PC-9 (cell line): ENCODE measurements at places on chromosomes 7 and 10. TPM values are rescaled to one million over a fixed set of nuclear protein-coding genes. Genes with fewer than 3 reads are reported as not detected.

- peak overlapping the region; percentile 74 for H3K4me3 ChIP-seq
- H3K4me1 ChIP-seq: peaks cover 58% of the 10 kb centered on the region
- no peak for DNase-seq
- H3K27ac ChIP-seq: peak overlapping the region; percentile 95
- peaks cover 52% of the 10 kb centered on the region for H3K36me3 ChIP-seq
Measured at GRCh38 chr7:106282390-106282789, 2.4 kb downstream of the NAMPT start.

GRCh38 chr10:36592964-36593363, 532.4 kb upstream of the ANKRD30A start:
- H3K27me3 ChIP-seq: no peaks in the 10 kb centered on the region
- H3K36me3 ChIP-seq: no peaks in the 10 kb centered on the region
- H3K27ac ChIP-seq: no peak overlapping the region
- DNase-seq: no peak
- no peak overlapping the region for H3K4me3 ChIP-seq
- no peaks in the 10 kb centered on the region for H3K4me1 ChIP-seq

DNA sequence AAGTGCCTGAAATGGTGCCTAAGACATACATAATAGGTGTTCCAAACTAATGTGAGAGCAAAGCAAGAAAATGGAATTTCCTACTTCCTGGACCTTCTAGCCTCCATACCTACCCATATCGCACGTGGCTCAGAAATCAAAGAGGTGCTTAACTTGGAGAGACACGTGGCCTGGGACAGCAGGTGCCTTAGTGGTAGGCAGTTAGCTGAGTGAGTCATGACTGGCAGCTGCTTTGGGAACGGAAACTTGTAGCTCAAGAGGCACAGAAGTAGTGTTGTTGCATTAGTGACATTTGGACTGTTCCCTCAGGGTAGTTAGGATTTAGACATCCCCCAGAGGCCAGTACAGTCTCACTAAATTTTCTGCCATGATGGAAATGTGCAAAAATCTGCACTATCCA, 12.0 kb upstream of the BMPER start:
- no peaks in the 10 kb centered on the region for H3K36me3 ChIP-seq
- H3K27ac ChIP-seq: no peak overlapping the region
- peaks cover 42% of the 10 kb centered on the region; the same call in 1 of the 2 replicates for H3K27me3 ChIP-seq
- H3K4me3 ChIP-seq: no peak overlapping the region
- H3K4me1 ChIP-seq: no peaks in the 10 kb centered on the region

DNA sequence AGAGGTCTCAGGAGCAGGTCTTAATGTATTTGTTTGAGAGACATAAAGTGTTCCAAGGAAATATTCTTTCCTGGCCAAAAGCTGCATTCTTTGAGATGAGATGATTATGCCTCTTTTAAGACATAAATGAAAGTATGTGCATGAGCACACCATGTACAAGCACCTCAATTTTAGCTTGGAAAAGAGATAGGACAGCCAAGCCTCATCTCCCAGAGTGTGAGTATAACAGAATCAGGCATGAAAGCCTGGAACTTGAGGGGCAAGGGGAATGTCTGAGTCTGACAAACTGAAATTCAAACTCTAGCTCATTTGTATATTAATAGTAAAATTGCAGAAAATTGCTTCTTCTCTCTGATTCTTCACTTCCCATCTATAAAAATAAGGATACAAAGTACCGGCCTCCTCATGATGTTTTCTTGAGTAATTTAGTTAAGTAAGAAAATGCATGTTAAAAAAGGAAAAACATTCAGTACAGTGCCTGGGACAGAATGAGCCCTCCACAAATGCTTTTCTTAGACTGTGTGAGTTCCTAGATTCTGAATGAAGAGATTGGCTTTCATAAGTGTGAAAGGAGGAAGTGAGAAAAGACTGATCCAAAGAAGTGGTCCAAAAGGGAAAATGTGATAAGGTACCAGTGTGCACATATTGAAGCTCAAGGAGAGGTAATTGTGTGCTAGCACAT, 1260.9 kb upstream of the SORCS1 start:
- no peaks in the 10 kb centered on the region for H3K4me1 ChIP-seq
- no peak for DNase-seq
- H3K27ac ChIP-seq: no peak overlapping the region
- H3K4me3 ChIP-seq: no peak overlapping the region

DNA sequence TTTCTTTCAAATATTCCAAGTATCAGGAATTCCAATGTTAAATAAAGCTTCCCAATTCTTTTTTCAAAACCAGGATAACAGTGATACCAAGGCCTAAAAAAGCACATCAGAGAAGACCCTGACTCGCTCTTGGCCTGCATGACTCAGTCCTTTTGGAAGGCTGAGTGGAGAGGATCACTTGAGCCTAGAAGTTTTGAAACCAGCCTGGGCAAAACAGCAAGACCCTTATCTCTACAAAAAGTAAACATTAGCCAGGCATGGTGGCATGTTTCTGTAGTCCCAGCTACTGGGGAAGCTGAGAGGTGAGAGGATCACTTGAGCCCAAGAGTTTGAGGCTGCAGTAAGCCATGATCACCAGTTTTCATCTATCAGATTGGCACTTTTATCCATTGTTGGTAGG, 18.7 kb downstream of the NFE2L3 start:
- H3K4me3 ChIP-seq: no peak overlapping the region
- H3K36me3 ChIP-seq: peaks cover 47% of the 10 kb centered on the region
- H3K4me1 ChIP-seq: peaks cover 55% of the 10 kb centered on the region

- no peaks in the 10 kb centered on the region for H3K27me3 ChIP-seq
- H3K36me3 ChIP-seq: no peaks in the 10 kb centered on the region
- no peak overlapping the region for H3K27ac ChIP-seq
- no peaks in the 10 kb centered on the region for H3K4me1 ChIP-seq
- no peak for DNase-seq
Measured at GRCh38 chr10:115950320-115950719, 322.7 kb downstream of the GFRA1 start.

DNA sequence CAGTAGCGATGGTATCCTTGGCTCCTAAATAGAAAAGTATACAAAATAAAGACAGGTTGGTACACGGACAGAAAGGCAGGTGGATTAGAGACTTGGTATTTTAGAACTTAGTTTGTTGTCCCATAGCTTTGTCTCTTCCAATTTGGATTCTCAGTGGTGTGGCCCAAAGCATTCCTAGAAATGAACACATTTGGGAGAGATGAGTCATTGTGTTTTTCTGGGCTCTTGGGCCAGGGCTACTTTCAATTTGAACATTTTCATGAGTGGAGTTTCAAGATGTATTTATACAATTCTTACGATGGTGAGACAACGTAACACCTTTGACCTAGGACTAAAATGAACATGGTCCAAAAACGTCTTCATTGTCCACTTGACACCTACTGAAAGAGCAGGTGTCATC, 225.1 kb upstream of the YAE1 start:
- no peak overlapping the region for H3K4me3 ChIP-seq
- no peaks in the 10 kb centered on the region for H3K4me1 ChIP-seq
- no peak for DNase-seq
- no peak overlapping the region for H3K27ac ChIP-seq
- peaks cover 40% of the 10 kb centered on the region for H3K27me3 ChIP-seq

- no peaks in the 10 kb centered on the region for H3K4me1 ChIP-seq
- H3K27ac ChIP-seq: no peak overlapping the region
- DNase-seq: no peak
- H3K4me3 ChIP-seq: no peak overlapping the region
- no peaks in the 10 kb centered on the region for H3K36me3 ChIP-seq
Measured at GRCh38 chr7:22252936-22253536, 103.9 kb downstream of the RAPGEF5 start.

- 0 out of 2 replicates have a peak, but pooled peaks cover under 1% of the 10 kb centered on the region for H3K4me1 ChIP-seq
- no peaks in the 10 kb centered on the region for H3K27me3 ChIP-seq
- H3K27ac ChIP-seq: no peak overlapping the region
Measured at GRCh38 chr7:134879815-134880475, 100.5 kb downstream of the CALD1 start.

GRCh38 chr10:130430852-130431704, 294.9 kb downstream of the GLRX3 start:
- no peaks in the 10 kb centered on the region for H3K36me3 ChIP-seq
- DNase-seq: no peak
- H3K4me3 ChIP-seq: no peak overlapping the region
- H3K4me1 ChIP-seq: no peaks in the 10 kb centered on the region
- no peaks in the 10 kb centered on the region for H3K27me3 ChIP-seq

- DNase-seq: no peak
- no peaks in the 10 kb centered on the region for H3K27me3 ChIP-seq
- H3K27ac ChIP-seq: no peak overlapping the region
- no peaks in the 10 kb centered on the region for H3K4me1 ChIP-seq
Measured at GRCh38 chr10:123191886-123192285, 37.7 kb downstream of the BUB3 start.

DNA sequence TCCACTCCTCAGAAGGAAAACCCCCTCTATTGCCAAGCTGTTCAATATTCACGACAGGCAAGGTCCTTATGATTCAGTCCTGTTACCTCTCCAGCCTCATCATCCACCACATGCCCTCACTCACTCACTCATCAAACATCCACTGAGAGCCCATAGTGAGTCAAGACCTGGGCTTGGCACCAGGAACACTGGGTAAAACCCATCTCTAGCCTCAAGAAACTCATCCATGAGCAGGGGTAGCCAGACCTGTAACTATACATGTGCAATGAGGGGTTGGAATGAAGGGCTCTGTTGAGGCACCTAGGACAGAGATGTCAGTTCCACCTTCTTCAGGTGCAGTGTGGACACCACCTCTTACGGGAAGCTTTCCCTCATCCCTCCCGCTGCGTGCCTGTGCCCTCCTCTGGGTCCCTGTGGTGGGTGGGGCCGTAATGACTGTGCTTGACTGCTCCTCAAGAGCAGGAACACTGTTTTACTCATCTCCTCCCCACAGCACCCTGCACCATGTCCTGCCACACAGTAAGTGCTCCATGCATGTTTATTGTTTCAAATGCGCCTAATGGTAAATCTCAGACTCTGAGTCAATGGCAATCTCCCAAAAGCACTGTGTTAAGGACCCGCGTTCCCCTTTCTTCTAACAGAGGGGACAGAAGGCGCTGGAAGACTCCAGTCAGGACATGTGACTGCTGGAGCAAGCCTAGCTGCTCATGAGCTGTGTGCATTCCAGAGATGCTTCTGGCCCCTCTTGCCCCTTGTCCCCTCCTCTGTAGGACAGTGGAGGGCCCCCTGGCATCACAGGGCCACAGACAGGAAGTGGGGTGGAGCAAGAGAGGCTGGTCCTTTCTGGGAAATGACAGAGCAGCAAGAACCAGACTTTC, 95.4 kb downstream of the HIPK2 start:
- no peak for DNase-seq
- no peak overlapping the region for H3K4me3 ChIP-seq
- H3K36me3 ChIP-seq: no peaks in the 10 kb centered on the region
- H3K4me1 ChIP-seq: 0 out of 2 replicates have a peak, but pooled peaks cover 3% of the 10 kb centered on the region
- no peak overlapping the region for H3K27ac ChIP-seq

DNA sequence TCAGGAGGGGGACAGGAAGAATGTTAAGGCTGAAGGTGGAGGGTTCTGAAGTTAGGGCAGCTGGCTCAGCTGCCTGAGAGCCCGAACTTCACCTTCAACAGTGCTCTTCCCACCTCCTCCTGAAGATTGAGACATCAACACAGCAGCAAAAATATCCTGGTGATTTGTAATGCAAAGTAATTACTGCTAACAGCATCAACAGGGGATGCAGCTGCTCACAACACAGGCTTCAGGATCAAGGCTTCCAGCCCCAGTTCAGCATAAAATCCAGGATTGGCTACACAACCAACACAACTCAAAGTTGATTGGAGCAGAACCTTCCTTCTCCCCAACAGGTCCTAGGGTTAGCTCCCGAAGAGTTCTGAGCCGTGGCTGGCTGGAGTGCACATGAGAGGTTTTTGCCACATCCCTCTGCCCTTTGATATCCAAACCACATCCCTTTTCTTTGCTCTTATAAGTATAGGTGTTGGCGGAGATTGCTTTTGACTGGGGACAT, 242.4 kb downstream of the KIAA1217 start:
- H3K27me3 ChIP-seq: no peaks in the 10 kb centered on the region
- no peak overlapping the region for H3K27ac ChIP-seq
- H3K36me3 ChIP-seq: no peaks in the 10 kb centered on the region
- H3K4me3 ChIP-seq: no peak overlapping the region

DNA sequence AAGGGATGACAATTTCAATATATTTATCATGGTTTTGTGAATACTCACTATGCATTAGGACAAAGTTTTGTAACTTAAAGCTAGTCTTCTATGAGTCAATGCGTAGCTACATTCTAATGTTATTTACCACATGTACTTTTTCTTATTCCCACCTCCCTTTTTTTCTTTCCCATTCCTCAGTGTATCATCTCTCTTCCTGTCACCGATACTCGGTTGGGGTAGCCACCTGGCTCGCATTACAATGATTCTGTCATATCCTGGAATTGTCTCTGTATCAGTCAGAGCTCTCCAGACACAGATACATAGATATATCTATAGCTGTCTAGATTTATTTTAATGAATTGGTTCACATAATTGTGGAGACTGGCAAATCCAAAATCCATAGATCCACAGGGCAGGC, 9.8 kb upstream of the RALA start:
- H3K36me3 ChIP-seq: no peaks in the 10 kb centered on the region
- H3K27ac ChIP-seq: no peak overlapping the region
- DNase-seq: no peak
- no peaks in the 10 kb centered on the region for H3K27me3 ChIP-seq
- H3K4me1 ChIP-seq: no peaks in the 10 kb centered on the region

- no peak overlapping the region for H3K27ac ChIP-seq
- H3K4me1 ChIP-seq: no peaks in the 10 kb centered on the region
- no peaks in the 10 kb centered on the region for H3K36me3 ChIP-seq
- peak; percentile 55 for DNase-seq
Measured at GRCh38 chr10:71285180-71285545, 33.9 kb upstream of the SLC29A3 start.

DNA sequence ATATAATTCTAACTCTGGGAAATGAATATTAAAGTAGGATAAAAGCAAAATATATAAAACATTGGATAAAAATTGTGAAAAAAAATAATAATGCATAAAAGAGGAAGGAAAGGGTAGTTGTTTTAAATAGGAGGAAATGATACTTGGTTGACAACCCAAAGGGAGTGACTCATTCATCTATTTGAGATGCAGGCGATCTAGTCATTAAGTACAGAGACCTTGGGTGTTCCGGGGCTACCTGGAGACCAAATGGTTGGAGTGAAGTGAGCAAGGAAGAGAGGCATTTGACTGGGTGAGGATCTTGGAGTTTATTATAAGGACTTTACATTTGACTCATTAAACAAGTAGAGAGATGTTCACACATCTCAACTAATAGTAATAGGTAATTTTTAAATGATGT, 111.0 kb downstream of the LRRTM3 start:
- no peak overlapping the region for H3K4me3 ChIP-seq
- no peaks in the 10 kb centered on the region for H3K36me3 ChIP-seq
- no peak for DNase-seq
- no peaks in the 10 kb centered on the region for H3K27me3 ChIP-seq

GRCh38 chr7:67525588-67525987, 529.0 kb downstream of the TYW1 start:
- DNase-seq: no peak
- no peaks in the 10 kb centered on the region for H3K36me3 ChIP-seq
- H3K27me3 ChIP-seq: peaks cover 23% of the 10 kb centered on the region; the same call in 1 of the 2 replicates
- no peak overlapping the region for H3K27ac ChIP-seq

- no peak overlapping the region for H3K4me3 ChIP-seq
- no peak overlapping the region for H3K27ac ChIP-seq
- DNase-seq: no peak
- H3K27me3 ChIP-seq: no peaks in the 10 kb centered on the region
- no peaks in the 10 kb centered on the region for H3K36me3 ChIP-seq
Measured at GRCh38 chr7:26318921-26319320, 27.3 kb downstream of the SNX10 start.

GRCh38 chr10:63068246-63068645, 64.9 kb upstream of the NRBF2 start:
- no peak overlapping the region for H3K27ac ChIP-seq
- H3K4me3 ChIP-seq: no peak overlapping the region
- no peaks in the 10 kb centered on the region for H3K27me3 ChIP-seq
- H3K36me3 ChIP-seq: no peaks in the 10 kb centered on the region
- DNase-seq: no peak
- 0 out of 2 replicates have a peak, but pooled peaks cover 6% of the 10 kb centered on the region for H3K4me1 ChIP-seq

CPA4 gene
- total RNA-seq: 4.2 and 9.8 TPM in 2 replicates

SAP25 gene
- 11.0 and 15.3 TPM in 2 replicates for total RNA-seq

PRPS1L1 gene
- not detected in 2 replicates for total RNA-seq

MYOZ1 gene
- total RNA-seq: 0.22 and 0.75 TPM in 2 replicates

CYP2E1 gene
- 1.6 and 3.0 TPM in 2 replicates for total RNA-seq
